ENCODE measurements at places on chromosomes 2 and 18.
A peak's percentile ranks its signal among the peaks of the same experiment; 100 is the strongest.

- no peak for DNase-seq
Measured at GRCh38 chr2:152383702-152384101, 48.7 kb downstream of the FMNL2 start.

DNA sequence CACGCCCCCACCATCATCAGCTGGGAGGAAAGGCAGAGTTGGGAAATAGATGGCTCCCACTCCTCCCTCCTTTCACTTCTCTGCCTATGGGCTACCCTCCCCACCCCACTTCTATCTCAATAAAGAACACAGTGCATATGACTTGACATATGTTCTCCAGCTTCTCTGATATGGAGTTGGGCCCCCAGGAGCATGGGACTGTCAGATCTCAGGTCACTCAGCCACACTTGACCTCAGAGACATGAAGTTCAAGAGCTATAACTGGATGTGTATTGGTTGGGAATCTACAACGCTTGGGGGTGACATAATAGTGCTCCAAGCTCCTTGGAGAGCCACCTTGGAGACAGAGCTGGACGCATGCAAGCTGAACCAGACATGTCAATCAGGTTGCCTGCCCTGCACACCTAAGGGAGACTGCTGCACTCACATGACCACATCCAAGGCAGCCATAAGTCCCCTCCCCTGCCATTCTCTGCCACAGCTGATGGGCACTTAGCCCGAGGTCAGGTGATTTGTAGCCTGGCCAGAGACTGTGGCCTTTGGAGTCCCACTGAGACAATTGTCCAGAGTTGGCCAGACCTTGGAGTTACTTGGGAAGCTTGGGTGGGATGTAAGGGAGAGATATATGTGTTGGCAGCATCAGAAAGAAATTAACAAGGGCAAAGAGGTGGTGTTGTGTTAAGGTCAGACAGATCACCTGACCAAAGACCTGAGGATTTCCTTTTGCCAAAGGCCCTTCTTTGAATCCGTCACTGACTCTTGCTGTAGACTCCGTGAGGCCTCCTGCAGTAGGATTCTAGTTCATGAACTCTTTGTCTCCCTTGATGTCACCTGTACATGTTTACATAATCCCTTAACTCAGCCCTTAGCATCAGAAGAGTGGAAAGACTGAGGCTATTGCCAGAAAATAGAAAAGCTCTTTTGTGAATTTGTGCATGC is 3.7 kb downstream of the INHA start:
- DNase-seq = no peak

DNA sequence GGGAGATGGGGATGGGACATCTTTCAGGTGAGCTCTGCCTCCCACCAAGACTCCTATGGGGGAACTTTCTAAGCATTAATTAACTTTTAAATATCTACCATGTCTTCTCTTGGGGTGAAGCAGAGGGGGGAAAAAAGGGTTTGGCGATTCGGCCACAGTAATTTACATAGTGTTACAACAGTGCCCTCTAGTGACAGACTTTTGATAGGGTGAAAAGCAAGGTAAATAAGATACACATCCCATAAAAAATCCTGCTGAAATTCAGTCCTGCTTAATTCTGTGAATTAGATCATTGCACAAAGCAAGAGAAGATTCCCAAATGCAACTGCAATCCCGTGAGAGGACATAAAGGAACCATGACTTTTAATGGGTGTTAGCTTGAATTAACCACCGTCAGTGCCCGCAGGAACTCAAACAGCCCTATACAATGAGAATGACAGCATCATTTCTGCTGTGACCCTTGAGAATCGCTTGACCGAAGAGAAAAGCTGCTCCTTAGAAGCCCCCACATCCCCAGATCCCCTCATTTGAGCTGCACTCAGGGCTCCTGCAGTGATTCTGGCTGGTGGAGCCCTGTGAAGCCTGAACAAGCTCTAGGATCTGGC is 32.8 kb downstream of the FAM124B start:
- peak; percentile 33 for DNase-seq

- DNase-seq = no peak
Measured at GRCh38 chr2:203904022-203904421, 32.5 kb upstream of the ICOS start.

GRCh38 chr2:148813603-148814065 is 61.4 kb upstream of the KIF5C start:
- DNase-seq = no peak

GRCh38 chr18:49731860-49732311 is 81.4 kb downstream of the ACAA2 start:
- no peak for DNase-seq

GRCh38 chr18:21167641-21168377 is 56.2 kb upstream of the ROCK1 start:
- no peak for DNase-seq

- DNase-seq = peak; percentile 69
Measured at GRCh38 chr18:65091744-65092329, 659.0 kb upstream of the CDH7 start.

DNA sequence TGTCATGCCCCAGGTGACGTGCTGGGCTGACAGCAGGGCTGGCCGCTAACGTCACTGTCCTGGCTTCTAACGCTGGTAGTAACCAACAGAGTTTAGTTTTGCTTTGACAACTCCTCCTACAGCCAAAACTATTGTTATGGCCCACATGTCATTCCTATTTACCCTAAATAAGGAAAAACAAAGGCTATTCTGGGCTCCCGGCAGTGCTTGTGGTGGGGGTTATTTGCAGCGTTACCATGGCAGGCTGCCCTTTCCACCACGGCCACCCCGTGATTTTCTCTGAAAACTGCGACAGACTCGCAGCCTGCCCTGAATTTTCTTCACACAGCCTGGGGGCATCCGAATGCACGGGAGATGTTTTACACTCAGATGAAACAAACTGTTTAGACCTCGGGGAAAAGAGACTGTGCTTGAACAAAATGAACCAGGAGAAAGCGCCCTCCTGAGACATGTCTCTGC is 115.2 kb downstream of the FAM210A start:
- DNase-seq = no peak

- no peak for DNase-seq
Measured at GRCh38 chr2:137870682-137871081, 93.6 kb upstream of the HNMT start.

DNA sequence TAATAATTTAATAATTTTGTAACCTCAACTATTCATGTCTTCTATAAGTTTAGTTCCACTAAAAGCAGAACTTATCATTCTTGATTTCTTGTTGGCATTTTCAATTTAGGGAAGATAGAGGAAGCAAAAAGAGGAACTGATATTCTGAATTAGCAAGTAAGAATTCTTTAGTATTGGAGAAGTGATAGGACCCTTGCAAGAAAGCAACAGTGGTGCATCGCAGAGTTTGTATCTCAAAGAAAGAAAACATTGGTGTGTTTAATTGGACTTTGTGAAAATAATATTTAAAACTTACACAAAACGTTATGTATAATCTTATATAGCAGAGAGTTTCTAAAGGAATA is 36.5 kb upstream of the TNFRSF11A start:
- DNase-seq = peak; percentile 96

- DNase-seq = no peak
Measured at GRCh38 chr18:68399721-68400120, 315.2 kb downstream of the TMX3 start.

DNA sequence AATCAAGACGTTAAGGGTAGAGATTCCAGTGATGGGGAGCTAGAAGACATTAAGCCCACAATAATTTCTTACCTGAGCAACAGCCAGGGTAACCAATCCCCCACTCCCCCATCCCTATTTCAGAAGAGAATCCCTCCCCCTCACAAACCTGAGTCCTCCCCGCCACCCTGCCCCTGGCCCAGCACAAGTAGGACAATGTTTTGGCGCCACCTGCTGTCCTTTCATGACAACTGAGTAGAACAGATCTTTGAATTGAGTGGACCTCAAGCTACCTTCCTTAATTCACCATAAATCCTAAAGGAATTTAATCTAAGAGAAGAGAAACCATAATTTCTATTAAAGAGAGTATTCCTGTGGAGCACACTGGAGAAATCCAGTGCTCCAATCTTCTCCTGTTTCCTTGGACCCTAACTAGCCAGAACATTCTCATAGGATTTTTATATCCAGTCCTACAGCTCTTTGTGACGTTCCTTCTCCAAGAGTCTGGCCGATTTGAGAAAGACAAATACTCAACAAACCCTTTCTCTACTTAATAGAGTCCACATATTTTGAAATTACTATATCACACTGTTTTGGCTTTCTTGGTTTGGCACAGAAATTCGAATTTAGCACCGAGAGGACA is 41.1 kb downstream of the NHEJ1 start:
- DNase-seq = peak; percentile 13

DNA sequence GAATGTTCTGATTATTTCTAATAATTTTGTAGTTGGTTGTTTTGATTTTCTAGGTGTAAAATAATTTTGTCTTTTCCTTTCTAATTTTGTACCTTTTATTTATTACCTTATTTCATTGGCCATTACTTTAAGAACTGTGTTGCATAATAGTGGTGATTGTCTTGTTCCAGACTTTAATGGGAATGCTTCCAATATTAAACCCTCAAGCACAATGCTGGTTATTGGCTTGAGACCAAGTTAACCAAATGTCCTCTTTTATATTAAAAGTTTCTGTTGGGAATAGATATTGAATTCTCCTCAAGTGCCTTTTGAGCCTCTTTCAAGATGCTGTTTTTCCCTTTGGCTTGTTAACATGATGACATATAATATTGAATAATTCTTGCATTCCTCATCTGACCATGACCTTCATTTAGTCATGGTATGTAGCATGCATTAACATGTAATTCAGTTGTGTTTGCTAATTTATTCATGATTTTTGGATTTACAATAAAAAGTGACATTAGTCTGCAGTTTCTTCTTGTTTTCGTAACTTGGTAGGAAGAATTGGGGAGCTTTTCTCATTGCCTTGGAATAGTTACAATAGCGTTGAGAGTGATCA is 141.7 kb downstream of the DIS3L2 start:
- no peak for DNase-seq

GRCh38 chr2:229301237-229301636 is 30.1 kb upstream of the PID1 start:
- peak; percentile 3 for DNase-seq

- DNase-seq = no peak
Measured at GRCh38 chr18:77061281-77061945, 71.2 kb downstream of the MBP start.

Measured in Kasumi-1 (cell line).